ENCODE measurements at places on chromosomes 2 and 18.

DNA sequence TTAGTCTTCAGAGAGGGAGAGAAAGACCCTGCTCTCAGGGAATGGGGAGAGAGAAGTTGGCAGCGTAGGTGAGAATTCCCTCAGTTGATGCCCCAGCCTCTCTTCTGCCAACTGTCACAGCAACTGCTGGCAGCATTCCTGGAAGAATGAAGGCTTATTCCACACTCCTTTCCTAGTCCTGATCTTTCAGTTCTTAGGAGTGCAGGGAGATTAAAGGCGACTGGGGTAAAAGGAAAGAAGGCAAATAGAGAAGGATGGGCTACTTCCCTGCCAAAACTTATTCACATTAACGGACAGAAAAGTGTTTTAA lies 65.9 kb upstream of the ACAA2 start:
- no peaks in the 10 kb centered on the region for H3K36me3 ChIP-seq
- no peaks in the 10 kb centered on the region for H3K27me3 ChIP-seq
- no peak for DNase-seq
- H3K27ac ChIP-seq: no peak overlapping the region

DNA sequence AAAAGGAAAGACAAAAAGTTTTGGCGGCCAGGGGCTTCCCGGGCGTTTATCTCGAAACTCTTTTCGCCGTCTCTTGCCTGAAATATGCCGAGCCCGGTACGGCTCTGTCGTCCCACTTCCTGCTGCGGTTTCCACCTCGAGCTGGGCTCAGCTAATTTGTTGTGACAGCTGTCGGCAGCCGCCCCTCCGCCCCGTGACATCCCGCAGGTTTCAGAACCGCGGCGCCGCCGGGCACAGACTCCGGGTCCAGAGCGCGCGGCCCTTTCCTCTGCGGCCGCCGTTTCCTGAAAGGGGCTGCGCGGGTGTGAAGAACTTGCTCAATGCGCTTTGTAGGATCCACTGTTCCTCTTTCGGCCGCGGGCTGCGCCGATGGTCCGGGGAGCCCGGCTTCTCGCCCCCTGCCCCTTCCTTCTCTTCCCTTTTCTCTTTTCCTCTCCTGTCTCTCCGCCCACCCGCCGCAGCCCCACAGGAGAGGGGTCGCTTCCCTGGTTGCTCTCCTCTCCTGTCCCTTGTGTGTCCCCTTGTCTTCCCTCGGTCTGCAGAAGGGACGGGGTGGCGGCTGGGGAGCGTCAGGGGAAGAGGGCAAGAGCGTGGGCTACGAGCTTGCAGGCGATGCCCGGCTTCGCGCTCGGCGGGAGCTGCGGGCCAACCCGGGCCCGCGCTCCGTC lies 648 bp downstream of the ARID5A start:
- peak overlapping the region; percentile 100 for H3K27ac ChIP-seq
- H3K4me1 ChIP-seq: peaks cover 90% of the 10 kb centered on the region
- peak overlapping the region; percentile 90 for H3K4me3 ChIP-seq
- no peaks in the 10 kb centered on the region for H3K36me3 ChIP-seq

DNA sequence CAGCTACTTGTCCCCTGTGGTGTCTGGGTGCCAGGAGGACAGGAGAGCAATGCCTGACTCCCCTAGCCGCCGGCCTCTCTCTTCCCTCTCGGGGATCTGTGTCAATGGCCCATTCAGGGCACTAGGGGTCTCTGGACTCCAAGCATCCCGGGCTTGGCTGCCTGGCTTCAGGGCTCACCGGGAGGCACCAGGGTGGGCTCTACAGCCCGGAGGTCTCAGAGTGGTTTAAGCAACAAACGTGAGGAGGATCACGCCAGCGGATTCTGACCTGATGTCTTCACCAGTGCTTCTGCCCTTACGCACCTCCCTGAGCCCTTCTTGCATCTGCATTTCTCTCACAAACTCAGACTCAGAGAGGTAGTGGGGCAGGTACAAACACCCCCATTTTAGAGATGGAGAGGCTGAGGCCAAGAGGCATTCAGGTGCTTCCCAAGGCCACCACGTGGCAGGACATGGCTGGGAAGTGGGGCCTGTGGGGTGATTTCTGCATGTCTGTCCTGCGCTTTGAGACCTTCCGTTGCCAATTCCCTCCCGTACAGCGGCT lies 243.0 kb downstream of the CELF4 start:
- no peak overlapping the region for H3K4me3 ChIP-seq
- no peaks in the 10 kb centered on the region for H3K27me3 ChIP-seq
- H3K27ac ChIP-seq: no peak overlapping the region

GRCh38 chr18:3493501-3494244 lies 43.7 kb downstream of the TGIF1 start:
- H3K27ac ChIP-seq: no peak overlapping the region
- no peaks in the 10 kb centered on the region for H3K4me1 ChIP-seq
- no peaks in the 10 kb centered on the region for H3K27me3 ChIP-seq
- no peak for DNase-seq
- no peak overlapping the region for H3K4me3 ChIP-seq

Data from esophagus muscularis mucosa (tissue), 4 donors.